GM23248 (cell line): ENCODE measurements at places on chromosomes 7 and 10. TPM values are rescaled to one million over a fixed set of nuclear protein-coding genes. Genes with fewer than 3 reads are reported as not detected.

The INMT gene
- 0.13 TPM in 1 of 2 replicates, not detected in the other for total RNA-seq

The DNAJB6 gene
- total RNA-seq, result 139 and 149 TPM in 2 replicates

The TMEM176A gene
- not detected in 2 replicates for total RNA-seq

The TAS2R41 gene
- not detected in 2 replicates for total RNA-seq

The GDF2 gene
- not detected in 2 replicates for total RNA-seq

The CRPPA gene
- 1.8 and 3.8 TPM in 2 replicates for total RNA-seq

The H2AZ2 gene
- 138 and 179 TPM in 2 replicates for total RNA-seq
